Esophagus mucosa (tissue), 1 donor: ENCODE measurements at places on chromosomes 3 and 15. TPM values are rescaled to one million over a fixed set of nuclear protein-coding genes. Genes with fewer than 3 reads are reported as not detected.
A peak's percentile ranks its signal among the peaks of the same experiment; 100 is the strongest.

Gene NUDT16
- total RNA-seq, result 7.7 TPM

DNA sequence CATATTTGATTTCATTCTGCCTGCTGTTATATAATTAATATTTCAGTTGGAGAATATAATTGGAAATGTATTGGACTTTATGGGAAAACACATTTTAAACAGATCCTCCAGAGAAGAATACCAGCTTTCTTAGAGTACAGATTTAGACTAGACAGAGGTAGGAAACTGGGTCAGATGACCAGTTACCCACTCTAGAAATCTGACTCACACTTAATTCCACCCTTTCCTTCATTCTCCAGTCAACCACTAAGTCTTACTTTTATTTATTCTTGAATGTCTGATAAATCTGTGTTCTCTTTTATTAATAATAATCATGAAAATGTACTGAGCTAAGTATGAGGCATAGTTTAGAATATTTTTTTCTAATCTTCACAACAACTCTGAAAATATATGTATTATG, 110.7 kb downstream of the LRRC49 start:
- ATAC-seq, result no peak

DNA sequence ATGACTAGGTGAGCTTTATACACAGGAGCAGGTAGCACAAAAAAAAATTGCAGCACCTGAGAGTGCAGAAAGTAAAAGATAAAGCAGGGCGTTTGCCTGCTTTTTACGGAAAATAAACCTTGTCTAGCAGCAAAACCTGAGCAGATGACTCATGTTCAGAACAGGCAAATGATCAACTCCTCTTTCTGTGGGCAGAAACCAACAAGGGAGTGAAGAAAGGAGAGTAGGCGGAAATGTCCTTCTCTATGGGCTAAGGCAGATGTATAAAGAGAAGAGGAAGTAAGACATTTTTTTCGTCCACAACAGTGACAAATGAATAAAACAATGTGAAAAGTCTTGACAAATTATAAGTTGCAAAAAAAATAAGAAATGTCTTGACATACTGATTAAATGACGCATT, 24.5 kb upstream of the GMNC start:
- ATAC-seq, result peak; percentile 48

GRCh38 chr15:82944056-82944455, 8.5 kb downstream of the HOMER2 start:
- ATAC-seq, result no peak

DNA sequence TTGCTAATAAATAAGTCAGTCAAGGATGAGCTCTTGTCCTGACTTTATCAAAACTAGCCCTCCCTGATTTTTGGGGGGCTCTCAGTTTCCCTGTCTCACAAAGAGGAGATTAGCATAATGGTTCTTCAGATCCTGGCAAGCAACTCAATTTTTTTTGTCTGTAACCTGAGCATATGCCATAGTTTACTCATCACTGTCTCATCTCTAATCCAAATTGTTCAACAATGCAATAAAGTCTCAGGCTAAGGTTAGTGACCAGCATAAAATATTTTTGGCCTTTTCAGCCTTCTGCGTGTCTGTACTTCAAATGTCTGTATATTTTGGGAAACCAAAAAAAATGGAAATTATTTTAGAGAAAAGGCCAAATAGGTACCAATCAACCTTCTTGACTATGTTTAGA, 465.6 kb upstream of the TPRG1 start:
- ATAC-seq, result no peak
